ENCODE measurements at places on chromosomes 6 and 20.

GRCh38 chr6:147389463-147389862 is 119.0 kb upstream of the SAMD5 start:
- DNase-seq = no peak

GRCh38 chr6:133964052-133964451 is 11.0 kb downstream of the TBPL1 start:
- no peak for DNase-seq

- DNase-seq = no peak
Measured at GRCh38 chr6:15322184-15322583, 76.3 kb downstream of the JARID2 start.

DNA sequence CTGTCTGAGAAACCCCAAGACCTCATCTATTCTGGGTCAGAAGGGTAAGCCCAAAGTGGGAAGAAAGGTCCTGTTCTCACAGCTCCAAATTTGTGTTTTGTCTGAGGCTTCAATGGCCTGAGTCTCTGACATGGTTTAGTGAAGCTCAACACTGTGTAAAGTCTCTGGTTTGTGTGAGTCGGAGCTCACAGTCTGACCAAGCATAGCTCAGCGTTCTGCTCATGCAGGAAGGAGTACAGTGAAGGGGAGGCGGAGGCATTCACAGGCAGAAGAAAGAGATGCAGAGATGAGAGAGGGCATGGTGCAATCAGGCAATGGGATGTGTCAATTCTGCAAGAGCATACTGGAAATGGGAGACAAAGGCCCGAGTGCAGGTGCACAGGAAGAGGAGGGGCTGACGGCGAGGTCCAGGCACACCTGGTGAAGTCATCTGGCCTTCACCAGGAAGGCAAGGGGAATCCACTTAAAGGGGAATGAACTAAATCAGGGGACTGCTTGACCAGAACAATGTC is 463.0 kb upstream of the AGPAT4 start:
- DNase-seq = no peak
